Endothelial cell of coronary artery (primary cell): ENCODE measurements at places on chromosomes 11 and 22. TPM values are rescaled to one million over a fixed set of nuclear protein-coding genes. Genes with fewer than 3 reads are reported as not detected.

SMTNL1 gene
- not detected in 2 replicates for total RNA-seq

USP2 gene
- total RNA-seq: 0.18 TPM in 1 of 2 replicates, not detected in the other

CLMP gene
- total RNA-seq: 4.1 and 11.6 TPM in 2 replicates

GAB4 gene
- under 0.01 TPM in 1 of 2 replicates, not detected in the other for total RNA-seq

AP5B1 gene
- total RNA-seq: 5.5 and 8.0 TPM in 2 replicates

OR51A4 gene
- total RNA-seq: not detected in 2 replicates

IL17REL gene
- under 0.01 TPM in 1 of 2 replicates, not detected in the other for total RNA-seq

SYCE3 gene
- not detected in 2 replicates for total RNA-seq

CHRM4 gene
- 0.09 and 0.28 TPM in 2 replicates for total RNA-seq

SCN4B gene
- 0.09 TPM in 2 replicates for total RNA-seq

OR10D3 gene
- not detected in 2 replicates for total RNA-seq

GPHA2 gene
- not detected in 2 replicates for total RNA-seq

APOBEC3G gene
- total RNA-seq: 2.1 and 3.8 TPM in 2 replicates

LRRC75B gene
- total RNA-seq: 2.3 and 3.5 TPM in 2 replicates

GSTP1 gene
- 850 and 1,023 TPM in 2 replicates for total RNA-seq

TUBA8 gene
- 0.94 and 17.3 TPM in 2 replicates for total RNA-seq

HTR3A gene
- not detected in 2 replicates for total RNA-seq

RBMXL2 gene
- 0.18 TPM in 1 of 2 replicates, not detected in the other for total RNA-seq

CHRDL2 gene
- total RNA-seq: not detected in 2 replicates

ARL2 gene
- total RNA-seq: 88.1 and 122 TPM in 2 replicates

GAS2 gene
- total RNA-seq: 1.2 and 1.5 TPM in 2 replicates

CRYBB3 gene
- not detected in 2 replicates for total RNA-seq

PARVB gene
- 88.2 and 109 TPM in 2 replicates for total RNA-seq

RTN4RL2 gene
- total RNA-seq: under 0.01 TPM in 1 of 2 replicates, not detected in the other

EML3 gene
- 24.2 and 30.8 TPM in 2 replicates for total RNA-seq

TNNT3 gene
- total RNA-seq: not detected in 2 replicates

TEX54 gene
- total RNA-seq: not detected in 2 replicates

SLC22A8 gene
- total RNA-seq: not detected in 2 replicates

SEC14L6 gene
- total RNA-seq: under 0.01 TPM in 1 of 2 replicates, not detected in the other
